ENCODE measurements at places on chromosomes 1 and 21.

- DNase-seq = peak; percentile 75
Observed at GRCh38 chr1:2528966-2529783, 888 bp downstream of the HES5 start.

- no peak for DNase-seq
Observed at GRCh38 chr1:24202987-24203386, 15.9 kb upstream of the IFNLR1 start.

- DNase-seq = no peak
Observed at GRCh38 chr1:54398963-54399528, 7.1 kb downstream of the SSBP3 start.

GRCh38 chr1:98557895-98558294 is 103.6 kb upstream of the SNX7 start:
- no peak for DNase-seq

GRCh38 chr1:55654750-55655149 is 439.6 kb upstream of the USP24 start:
- DNase-seq = no peak

GRCh38 chr1:154502066-154502743 is at the start of the genes SHE and TDRD10:
SHE (minus strand) TSS chr1:154502412; CDS start chr1:154502026, 386 bp downstream.
TDRD10 (plus strand) TSS chr1:154502219; CDS start chr1:154506904, 4,685 bp downstream.
- DNase-seq = peak; percentile 69
